Thyroid gland (tissue), 4 donors: ENCODE measurements at places on chromosomes 2 and 18.

- no peak for DNase-seq
Measured at GRCh38 chr18:73520229-73520628, 627.4 kb downstream of the FBXO15 start.

DNA sequence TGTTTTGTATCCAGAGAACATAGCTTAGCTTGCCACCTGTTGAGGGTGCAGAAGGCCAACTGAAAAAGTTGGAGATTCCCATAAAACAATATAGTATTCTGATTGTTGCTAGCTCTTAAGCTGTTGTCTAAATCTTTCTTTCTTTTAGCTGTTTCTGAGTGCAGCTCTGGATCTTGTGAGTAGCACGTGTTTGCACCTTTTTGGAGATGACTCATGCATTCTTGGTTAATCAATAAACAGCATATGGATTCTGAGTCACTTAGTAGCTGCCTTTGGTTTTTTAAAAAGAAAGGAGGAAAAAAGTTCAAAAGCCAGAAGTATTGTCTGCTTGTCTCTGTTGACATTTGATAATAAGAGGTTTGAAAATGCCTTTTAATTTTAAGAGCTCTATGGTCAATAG lies 483.0 kb upstream of the FSIP2 start:
- DNase-seq, result no peak

DNA sequence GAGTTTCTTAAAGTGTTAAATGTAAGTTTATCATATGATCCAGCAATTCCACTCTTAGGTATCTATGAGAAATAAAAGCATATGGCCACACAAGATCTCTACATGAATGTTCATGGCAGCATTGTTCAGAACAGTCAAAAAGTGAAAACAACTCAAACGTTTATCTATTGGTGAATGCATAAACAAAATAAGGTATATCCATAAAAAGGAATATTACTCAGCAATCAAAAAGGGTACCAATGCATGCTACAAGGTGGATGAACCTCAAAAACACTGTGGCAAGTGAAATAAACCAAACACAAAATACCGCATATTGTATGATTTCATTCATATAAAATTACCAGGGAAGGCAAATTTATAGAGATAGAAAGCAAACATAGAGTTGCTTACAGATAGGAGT lies 337.6 kb downstream of the PIK3C3 start:
- no peak for DNase-seq

DNA sequence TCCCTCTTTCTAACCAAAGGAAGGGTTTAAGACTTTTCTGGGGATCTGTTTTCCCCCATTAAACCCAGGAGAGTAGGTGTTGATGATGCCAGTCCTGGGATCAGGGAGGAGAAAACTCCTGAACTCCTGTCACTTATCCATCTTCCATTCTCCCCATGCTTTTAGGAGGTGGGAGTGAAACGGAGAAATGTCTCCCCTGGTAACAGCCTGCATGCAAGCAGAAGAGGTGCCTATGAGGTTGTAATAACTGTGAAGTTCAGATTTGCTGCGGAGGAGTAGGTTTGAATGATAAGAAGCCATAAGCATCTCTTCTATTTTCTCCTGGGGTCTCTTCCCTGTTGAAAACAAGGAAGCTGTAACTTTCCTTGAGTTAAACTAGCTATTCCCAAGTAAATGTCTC lies 150.8 kb downstream of the SLC4A3 start:
- DNase-seq, result no peak

DNA sequence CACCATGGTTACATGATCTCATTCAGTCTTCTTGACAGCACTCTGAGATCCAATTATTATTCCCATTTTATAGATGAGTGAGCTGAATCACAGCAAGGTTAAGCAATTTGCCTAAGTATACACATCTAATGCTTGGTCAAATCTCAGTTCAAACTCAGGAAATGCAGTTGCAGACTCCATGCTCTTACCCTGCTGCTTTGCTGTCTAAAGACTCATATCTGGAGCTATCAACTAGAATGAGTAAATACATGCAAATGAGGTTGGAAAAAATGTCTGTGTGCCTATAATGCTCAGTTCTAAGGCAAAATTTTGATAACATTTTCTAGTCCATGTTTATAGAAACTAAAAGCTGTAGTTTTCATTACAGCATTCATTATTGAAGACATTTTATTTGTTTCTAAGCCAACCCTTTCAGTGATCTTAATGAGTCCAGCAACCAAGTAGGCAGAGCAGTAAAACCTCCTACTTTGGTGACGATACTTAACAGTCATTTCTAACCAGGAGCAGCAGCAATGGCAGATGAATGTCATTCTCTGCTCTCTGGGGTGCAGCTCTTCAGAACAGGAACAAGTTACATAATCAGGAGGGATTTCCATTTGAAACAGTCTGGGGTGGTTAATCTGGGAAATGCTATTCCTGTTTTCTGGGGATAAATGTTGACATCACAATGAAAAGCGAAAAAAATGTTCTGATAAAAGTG lies 396.8 kb upstream of the UBE2E3 start:
- DNase-seq, result no peak

GRCh38 chr2:129819855-129820254 lies 159.6 kb upstream of the RAB6C start:
- DNase-seq, result no peak

DNA sequence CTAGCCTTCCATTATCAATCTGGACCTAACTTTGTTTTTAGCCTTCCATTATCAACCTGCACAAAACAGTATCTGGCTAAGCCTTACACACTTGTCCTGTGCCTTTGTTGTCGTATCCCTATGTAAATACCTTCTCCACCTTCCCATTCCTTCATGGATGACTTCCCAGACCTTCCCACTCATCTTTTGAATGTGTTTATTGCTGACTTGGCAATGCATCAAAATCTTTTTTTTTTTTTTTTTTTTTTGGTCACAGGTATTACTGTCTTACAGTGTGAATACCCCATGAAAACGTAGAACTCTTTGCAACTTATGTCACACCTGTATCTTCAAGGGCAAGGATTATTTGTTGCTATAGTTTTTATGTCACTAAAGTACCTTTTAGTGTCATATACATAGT lies 25.7 kb downstream of the RPE start:
- DNase-seq, result no peak

DNA sequence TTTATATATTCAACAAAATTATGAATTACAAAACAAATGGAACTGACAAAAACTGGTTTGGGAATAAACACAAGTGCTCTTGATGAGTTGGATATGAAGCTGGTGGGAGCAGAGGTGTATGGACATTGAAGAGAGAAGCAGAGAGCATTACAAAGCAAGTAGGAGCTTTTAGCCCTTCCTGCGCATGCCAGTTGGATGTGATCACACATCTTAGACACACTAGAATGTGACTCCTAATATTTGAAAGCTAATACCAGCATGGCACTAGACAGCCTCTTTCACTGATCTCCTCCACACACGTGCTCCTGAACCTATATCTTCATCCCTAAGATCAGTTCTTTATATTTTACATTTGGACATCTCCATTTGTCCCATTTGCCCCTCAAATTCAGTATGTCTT lies 298.1 kb downstream of the MTX2 start:
- DNase-seq, result no peak

GRCh38 chr2:240921995-240922244 lies 15.8 kb downstream of the CROCC2 start:
- DNase-seq, result no peak

DNA sequence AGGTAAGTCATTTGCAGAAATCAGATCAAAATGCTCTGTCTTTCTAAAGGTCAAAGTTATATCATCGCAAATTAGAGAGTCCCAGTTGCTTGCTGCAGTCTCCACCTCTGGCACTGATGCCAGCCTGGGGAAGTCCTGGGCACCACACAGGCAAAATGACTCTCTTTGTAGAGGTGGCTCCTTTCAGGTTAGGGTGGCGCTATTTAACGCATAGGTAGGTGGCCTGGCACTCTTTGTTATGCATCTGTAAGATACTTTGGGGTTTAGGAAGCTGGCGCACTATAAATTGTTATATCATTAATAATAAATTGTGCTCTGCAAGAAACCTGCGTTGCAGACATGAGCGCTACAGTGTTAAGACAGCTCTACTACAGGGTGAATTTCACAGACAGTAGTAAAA lies 268.5 kb downstream of the ICOS start:
- DNase-seq, result no peak

GRCh38 chr18:10490401-10491165 lies 35.2 kb upstream of the NAPG start:
- DNase-seq, result peak; percentile 15

- no peak for DNase-seq
Measured at GRCh38 chr2:18131761-18132160, 253.3 kb downstream of the KCNS3 start.

DNA sequence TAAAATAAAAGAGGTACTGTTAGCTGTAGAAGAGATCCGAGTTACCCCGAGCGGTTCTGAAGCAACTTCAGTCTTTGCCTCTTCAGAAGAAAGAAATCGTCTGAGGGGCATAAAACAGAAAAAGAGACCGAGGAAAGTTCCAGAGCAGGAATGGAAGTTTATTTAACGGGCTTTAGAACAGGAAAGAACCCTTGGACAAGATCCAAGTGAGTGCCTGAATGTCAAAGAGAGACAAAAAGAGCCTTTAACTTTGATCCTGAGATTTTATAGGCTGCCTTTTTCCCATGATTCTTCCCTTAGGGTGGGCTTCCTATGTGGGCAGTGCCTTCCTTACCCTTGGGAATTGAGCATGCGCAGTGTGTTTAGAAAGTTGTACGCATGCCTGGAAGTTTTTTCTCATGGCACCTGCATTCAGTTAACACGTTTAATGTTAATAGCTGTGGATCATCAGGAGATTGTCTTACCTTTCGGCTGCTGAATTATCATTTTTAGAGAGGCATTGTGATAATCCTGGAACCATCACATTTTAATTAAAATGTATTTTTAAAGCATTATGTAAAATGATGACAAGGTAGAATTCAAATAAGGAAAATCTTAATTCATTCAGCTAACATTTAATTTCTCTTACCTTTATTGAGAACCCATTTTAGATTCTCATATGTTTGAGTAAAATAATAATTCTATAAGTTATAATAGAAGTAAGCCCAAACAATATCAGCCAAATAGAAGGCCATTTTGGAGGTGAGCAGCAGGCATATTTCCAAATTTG lies 269.5 kb upstream of the ZSWIM2 start:
- no peak for DNase-seq

DNA sequence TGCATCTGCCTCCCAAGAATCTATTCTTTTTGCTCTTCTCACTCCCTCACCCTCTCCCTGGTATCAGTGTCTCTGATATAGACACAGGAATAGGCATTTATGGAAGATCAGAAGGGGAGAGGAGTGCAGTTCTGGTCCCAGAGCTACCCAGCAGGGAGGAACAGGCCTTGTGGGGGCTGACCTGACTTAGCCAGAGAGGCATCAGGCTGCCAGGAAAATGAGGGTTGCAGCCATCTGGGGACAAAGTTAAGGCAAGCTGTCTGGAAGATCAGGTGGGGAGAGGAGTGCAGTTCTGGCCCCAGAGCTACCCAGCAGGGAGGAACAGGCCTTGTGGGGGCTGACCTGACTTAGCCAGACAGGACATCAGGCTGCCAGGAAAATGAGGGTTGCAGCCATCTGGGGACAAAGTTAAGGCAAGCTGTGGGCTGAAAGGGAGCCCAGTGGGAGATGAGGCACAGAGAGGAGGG lies 69.9 kb upstream of the HK2 start:
- no peak for DNase-seq

DNA sequence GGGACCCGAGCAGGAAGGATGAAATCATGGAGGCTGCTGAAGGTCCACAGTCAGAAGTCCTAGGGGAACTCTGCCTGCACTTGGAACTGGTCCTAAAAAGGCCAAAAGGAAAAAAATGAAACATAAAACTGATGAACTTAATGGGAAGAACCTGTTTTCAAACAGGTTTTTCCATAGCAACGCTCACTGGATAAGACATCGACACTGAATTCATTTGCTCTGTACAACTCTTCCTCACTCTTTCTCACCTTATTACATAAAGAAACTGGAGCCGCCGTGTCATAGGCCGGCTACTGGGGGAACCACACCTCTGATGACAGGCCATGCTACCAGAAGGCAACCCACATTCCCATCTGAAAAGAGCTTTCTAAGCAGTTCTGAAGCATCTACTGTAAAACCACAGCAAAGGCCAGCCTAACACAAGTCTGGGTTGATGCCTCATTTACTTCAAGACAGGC lies 83.6 kb downstream of the FARSB start:
- no peak for DNase-seq

GRCh38 chr18:65821911-65822310 lies 71.1 kb downstream of the CDH7 start:
- no peak for DNase-seq
